ENCODE measurements at places on chromosomes 4 and X.

DNA sequence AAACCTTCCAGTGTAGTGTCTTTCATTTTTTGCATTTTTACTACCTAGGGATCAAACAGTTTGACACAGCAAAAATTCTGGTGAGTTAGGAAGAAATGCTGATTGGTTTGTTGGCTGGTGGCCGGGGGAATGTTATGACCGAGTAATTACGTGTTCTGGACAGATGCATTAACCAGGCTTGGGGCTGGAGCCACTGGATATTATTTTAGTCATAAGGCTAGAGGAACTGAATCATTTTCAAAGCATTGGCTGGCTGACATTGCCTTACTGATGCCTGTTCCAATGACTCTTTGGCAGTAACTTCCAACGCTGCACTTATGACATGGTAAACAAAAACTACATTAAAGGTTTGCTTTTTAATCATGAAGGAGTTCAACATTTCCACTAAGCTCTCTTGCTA, 84.6 kb downstream of the FBXO8 start:
- no peak for DNase-seq

- DNase-seq, result no peak
Measured at GRCh38 chr4:170022211-170022610, 4.0 kb downstream of the MFAP3L start.

DNA sequence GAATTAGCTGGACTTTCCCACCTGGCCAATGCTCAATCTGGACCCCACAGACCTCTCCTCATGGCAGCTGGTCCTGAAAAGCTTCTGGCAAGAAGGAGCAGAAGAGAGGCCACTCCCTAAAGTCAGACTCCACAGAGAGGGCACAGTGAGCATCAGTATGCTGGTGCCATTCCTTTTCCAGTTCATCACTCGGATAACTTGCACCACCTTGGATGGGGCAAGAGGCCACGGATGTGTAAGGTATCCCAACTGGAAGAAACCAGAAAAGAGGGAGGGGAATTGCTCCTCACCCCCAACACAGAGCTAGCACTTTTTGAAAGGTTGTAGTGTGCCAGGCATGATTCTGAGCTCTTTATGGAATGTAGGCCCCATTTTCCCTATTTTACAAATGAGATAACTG, 85.9 kb downstream of the STK32B start:
- DNase-seq, result no peak

DNA sequence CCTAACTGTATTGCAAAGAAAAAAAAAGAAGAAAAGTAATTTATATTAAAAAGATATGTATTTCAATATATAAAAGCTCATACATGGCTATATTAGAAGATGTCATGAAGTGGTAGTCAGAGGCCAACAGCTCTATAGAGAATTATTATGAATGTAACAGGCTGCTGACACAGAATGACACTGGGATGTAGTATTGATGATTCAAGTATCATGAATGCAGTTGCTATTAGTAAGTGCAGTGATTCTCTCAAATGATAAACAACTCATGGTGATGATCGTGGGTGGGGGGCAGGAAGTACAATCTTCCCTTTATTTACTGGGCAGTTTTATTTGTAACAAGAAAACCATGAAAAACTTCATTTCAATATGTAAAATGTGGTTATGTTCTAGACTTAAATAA, 124.6 kb downstream of the COL4A6 start:
- DNase-seq, result no peak

DNA sequence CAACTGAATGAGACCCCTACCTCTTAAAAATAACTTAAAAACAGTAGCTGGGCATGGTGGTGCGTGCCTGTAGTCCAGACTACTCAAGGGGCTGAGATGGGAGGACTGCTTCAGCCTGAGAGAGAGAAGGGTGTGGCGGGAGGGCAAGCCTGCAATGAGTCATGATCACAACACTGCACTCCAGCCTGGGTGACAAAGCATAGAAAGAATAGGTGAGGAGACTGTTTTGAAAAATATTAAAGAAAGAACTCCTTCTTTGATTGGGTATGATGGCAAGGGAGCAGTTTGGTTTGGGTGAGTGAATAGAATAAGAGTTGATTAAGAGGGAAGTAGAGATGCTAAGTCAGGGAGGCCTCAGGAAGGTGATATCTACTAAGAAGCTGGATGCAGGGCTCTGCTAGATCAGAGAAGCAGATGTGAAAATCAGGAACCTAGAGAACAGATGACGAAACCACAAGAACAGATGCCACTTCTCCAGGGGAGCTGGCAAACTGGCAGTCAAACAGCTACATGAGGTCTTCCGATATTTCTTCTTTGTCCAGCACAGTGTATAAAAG, 318.6 kb downstream of the OPHN1 start:
- no peak for DNase-seq

DNA sequence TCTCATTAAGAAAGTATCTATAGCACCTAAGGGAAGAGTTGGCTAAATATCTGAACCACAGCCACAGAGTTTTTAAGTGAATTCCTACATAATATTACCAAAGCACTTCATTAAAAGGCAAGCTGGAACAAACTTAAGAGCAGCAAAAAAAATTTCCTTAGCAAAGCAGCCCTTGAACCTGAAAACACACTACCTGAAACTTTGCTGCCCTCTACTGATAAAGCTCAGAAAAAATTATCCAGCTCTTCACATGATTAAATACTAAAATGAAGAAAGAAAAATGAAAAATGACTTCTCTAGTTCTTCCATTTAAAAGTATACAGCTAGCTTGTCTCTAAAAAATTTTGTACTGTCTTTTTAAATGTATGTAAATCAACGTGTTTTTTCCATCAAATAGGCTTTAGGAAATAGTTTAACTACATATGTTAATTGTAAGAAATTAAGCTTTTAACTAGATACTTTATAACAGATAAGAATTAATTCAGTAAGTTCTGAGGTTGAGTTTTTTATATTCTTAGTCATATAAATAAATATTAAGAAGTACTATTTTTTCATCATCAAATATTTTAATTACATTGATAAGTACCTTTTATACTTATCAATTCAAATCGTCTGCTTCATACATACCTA, 156.1 kb downstream of the STPG2 start:
- no peak for DNase-seq

GRCh38 chr4:136637071-136637777, 895.1 kb downstream of the PCDH18 start:
- DNase-seq, result peak; percentile 1

GRCh38 chrX:155148724-155149537, 67.3 kb upstream of the VBP1 start:
- peak; percentile 41 for DNase-seq

DNA sequence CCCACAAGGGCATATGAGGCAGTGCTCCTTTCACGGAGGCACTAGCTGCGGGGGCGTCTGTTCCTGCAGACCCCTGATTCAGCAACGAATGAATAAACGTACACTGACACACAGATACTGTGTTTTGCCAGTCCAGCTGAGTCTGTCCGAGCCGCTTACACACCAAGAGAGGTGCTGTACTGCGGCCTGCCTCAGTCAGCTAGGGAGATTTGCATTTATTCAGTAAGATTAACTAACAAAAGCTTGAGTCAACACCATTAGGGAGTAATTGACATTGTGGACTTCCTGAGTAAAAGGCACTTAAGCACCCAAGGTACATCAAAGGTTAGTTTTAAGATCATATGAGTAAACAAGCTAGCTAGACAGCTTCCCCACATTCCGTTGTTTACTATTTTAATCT, 31.0 kb upstream of the BEX4 start:
- DNase-seq, result no peak

DNA sequence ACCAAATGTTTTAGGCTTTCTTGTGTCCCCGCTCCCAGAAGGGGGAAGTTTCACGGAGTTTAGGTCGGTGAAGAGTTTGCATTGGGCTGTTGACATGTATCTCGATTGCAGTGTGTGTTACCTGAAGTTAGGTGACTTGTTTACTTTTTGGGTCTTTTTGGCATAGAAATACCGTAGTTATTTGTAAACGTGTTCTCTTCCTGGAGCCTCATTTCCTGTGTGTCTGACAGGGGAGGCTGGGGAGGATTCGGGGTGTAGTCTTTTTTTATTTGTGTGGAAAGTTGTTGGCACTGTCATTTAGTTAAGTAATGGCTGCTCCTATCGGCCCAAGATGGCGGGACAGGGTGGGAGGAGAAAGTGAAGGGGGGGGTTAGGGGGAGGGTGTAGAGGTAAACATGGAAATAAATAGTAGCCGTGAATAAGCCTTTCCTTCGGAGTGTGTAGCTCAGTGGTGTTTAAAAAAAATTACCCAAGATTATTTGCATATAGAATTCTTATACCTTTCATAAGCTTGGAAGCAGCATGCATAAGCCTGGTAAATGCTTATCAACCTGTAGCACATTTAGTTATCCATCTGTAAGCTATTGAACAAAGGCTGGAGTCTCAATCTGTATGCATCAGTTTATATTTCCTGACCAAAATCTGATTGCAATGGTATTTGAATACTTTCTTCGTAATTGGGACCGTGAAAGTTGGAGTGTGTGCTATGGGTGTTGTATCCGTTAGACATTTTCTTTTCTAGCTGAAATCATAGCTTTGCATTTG, 1.6 kb downstream of the KDM6A start:
- peak; percentile 45 for DNase-seq

GRCh38 chr4:24798036-24798610, 2.8 kb downstream of the SOD3 start:
- no peak for DNase-seq

- no peak for DNase-seq
Measured at GRCh38 chr4:32929796-32930699, 2209.9 kb downstream of the PCDH7 start.

DNA sequence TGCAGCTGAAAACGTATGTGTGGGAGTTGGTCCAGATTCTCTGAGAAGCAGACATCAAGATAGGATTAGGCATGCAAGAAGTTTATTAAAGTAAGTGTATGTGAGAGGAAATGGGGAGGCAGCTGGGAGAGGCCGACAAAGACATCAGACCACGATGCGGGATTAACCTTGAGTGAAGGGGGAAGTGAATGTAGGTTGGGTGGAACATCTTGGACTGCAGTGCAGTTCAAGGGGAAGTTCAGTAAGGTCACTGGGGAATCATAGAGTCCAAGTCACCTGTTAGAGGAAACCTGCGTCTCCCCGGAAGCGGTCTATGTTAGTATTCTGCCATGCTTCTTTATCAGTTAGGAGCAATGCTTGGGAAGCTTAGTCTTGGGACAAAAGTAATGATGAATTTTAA, 22.0 kb downstream of the CXCL8 start:
- DNase-seq, result no peak

- peak; percentile 85 for DNase-seq
Measured at GRCh38 chr4:17336524-17336961, 175.3 kb downstream of the QDPR start.

DNA sequence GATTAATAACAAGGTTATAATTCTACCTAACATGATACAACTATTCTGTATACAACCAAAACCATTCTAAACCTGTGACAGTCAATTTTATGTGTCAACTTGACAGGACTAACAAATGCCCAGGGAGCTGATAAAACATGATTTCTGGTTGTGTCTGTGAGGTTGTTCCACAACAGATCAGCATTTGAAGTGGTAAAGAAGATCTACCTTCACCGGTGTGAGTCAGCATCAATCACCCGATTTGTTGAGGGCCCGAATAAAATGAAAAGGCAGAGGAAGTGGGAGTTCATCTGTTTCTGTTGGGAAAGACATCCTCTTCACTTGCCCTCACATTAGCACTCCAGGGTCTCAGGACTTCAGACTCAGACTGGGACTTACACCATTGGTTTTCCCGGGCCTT, 187.9 kb downstream of the MAB21L2 start:
- no peak for DNase-seq

GRCh38 chr4:54730581-54730980, 72.8 kb downstream of the KIT start:
- DNase-seq, result no peak

- DNase-seq, result no peak
Measured at GRCh38 chrX:86014421-86014820, 32.9 kb downstream of the CHM start.

DNA sequence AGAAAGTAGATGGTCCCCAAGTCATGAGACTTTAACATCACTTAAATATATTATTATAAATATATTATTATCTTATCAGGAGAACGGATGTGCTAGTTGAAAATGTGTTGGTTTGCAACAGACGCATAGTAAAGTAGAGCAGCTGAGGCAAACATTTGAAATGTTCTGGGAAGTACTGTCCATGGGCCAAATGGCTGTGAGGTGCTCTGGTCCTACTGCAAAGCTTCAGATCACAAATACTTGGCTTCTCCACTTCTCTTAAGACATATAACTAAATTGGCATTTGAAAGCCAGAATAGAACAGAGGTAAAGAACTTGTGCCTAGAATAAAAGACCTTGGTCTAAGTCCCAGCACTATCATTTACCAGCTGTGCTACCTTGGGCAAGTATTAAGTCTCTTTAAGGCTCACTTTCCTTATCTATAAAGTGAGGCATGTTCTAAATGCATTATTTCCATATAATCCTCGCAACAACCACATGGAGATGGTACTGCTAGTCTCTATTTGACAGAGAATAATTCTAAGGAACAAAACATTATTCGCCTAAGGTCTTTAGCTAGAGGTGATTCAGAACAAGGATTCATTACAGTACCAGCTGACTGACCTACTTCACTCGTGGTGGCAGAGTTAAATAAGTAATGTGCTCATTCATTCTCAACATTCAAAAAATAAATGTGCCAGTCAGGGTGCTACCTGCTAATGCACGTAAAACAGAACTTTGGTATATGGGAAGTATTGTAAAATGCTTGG, 297.1 kb downstream of the PPP3CA start:
- no peak for DNase-seq

DNA sequence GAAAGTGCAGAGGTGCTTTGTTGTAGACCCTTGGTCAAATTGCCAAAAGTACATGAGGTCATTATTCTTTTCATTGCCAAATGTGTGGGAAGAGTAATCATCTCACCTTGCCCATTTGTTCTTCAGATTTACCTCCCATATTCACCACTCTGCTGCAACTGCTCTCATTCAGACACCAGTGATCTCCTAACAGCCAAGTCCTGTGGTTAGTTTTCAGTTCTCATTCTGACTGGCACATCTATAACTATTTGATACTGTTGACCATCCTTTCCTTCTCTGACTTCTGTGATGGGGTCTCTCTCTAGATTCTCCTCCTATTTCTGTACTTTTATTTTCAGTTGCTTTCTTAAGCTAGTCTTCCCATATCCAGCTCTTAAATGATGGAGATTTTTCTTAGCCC, 39.8 kb downstream of the GRIA3 start:
- no peak for DNase-seq

DNA sequence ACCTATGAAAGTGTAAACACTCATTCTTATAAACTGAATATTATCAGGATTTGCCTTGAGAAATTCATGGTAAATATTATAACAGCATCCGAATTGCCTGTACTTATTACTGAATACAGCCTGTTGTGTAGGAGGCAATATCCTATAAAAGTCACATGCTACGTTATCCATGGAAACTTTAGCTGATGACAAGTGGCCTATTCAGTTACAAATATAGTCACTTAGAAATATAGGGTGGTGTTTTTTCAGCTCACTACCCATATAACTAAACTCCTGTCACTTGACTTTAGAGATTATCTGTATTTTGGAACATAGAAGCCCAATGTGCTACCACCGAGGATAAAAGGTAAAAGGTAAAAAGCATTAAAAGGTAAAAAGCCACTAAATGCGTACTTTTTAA, 493.4 kb downstream of the INPP4B start:
- no peak for DNase-seq

- no peak for DNase-seq
Measured at GRCh38 chr4:144647095-144647561, 1.2 kb downstream of the HHIP start.

- no peak for DNase-seq
Measured at GRCh38 chr4:168886351-168886750, 123.7 kb downstream of the CBR4 start.
